ENCODE measurements at places on chromosomes 6 and 20.

GRCh38 chr6:31092238-31092637, 20.1 kb downstream of the C6orf15 start:
- DNase-seq, result no peak

GRCh38 chr6:42251500-42251899, 33.8 kb upstream of the MRPS10 start:
- no peak for DNase-seq

DNA sequence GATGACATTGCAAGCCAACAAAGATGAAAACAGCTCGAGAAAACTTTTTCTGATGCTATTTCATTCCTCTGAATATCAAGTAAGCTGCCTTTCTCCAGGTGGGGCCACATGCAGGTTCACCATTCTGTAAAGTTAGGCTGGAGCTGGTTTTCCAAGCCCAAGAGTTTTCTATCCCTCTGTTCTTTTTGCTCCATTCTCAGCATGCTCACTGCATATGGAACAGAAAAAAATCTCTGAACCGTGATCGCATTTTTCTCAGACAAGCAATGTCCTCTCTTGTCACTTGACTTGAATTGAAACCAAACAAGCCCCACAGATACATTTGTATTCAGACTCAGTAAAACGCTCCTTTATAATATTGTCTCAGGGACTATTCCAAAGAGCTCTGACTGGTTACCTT, 451.6 kb downstream of the FRK start:
- DNase-seq, result no peak

DNA sequence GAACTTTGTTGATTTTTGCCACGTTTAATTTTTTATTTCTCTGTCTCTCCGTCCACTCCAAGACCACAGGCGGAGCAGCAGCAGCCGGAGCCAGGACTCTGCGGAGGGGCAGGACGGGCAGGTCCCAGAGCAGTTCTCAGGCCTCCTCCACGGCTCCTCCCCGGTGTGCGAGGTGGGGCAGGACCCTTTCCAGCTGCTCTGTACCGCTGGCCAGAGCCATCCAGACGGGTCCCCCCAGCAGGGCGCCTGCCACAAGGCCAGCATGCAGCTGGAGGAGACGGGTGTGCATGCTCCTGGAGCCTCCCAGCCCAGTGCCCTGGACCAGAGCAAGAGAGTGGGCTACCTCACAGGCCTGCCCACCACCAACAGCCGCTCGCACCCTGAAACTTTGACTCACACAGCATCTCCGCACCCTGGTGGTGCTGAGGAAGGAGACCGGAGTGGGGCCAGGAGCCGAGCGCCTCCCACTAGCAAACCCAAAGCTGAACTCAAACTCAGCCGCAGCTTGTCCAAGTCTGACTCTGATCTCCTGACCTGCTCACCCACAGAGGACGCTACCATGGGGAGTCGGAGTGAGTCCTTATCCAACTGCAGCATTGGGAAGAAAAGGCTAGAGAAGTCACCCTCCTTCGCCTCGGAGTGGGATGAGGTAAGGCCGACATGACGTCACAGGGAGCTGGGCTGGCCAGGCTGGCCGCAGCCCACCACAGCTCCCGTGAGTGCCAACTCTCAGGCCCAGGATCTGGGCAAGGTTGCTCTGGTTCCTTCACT, 123.5 kb downstream of the TCP11 start:
- DNase-seq, result no peak

- peak; percentile 48 for DNase-seq
These were observed 75.4 kb upstream of the ECI2 start for GRCh38 chr6:4210629-4211419.

All from CD4-positive, alpha-beta T cell treated with Interleukin-2 at 100 ng/mL for 4 hours (primary cell).